ENCODE measurements at places on chromosomes 1 and 21.

GRCh38 chr1:208540724-208541123 lies 296.5 kb upstream of the PLXNA2 start:
- no peak for DNase-seq

GRCh38 chr1:175463853-175464252 lies 271.3 kb upstream of the KIAA0040 start:
- no peak for DNase-seq

DNA sequence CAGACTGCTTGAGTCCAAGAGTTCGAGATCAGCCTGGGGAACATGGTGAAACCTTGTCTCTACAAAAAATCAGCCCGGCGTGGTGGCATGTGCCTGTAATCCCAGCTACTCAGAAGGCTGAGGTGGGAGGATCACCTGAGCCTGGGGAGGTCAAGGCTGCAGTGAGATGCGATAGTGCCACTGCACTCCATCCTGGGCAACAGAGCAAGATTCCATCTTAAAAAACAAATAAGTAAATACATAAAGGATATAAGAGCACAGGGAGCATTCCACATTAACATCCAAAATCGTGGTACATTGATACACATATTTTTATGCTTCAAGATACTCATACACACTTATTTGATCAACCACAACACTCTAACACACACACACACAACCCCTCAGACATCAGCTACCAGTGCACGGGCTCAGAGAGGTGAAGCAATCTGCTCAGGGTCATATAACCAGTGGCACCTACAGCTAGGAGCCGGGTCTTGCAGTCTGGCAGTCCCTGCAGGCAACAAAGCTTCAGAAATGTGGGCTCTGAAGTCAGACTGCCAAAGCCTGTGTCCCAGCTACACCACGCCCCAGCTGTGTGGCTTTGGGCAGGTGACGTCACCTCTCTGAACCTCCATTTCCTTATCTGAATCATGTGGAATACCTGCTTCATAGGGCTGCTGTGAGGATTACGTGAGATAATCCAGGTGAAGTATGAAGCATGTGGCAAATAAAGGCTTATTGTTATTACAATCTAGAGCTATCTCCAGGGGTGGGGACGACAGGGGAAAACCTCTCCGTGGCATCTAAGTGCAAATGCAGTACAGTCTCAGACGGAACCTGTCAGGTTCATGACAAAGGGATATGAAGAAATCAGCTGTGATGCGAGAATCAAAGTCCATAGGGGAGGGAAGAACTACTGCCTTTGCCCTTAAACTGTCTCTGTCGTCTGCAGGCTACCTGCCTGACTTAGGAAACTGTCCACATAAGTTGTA lies 4.8 kb upstream of the CRYBG2 start:
- no peak for DNase-seq

DNA sequence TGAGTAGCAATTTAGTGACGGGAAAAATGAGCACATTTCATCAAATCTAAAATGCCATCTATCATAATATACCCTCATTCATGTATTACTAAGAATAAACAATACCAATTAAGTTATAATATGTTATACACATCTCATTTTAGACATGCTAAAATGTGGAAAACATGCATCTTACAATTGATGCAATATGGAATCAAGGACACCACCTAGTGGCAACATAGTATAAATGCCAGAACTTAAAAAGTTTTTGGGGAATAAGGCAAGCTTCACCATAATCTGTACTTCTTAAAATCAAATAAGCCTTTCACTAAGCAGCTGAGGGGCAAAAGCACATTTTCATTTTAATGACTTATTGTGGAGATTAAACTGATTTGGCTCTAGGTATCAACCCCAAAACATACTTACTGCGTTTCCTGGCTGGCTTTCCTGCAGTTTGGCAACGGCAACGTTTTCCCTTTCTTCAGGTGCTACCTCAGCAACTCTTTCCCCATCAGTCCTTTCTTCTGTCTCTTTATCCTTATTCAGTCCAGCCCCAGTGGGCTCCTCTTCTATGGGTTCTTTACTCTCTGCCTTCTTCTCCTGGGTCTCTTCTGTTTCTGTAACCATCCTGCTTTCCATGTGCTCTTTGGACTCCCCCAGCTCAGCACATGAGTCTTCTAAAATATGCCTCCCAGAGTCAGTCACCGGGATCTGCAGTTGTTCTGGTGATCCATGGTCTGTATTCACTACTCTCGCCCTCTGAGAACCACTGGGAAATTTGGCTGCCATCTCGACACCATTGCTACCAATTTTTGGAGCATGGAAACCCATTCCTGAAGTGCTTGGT lies 11.4 kb downstream of the SDE2 start:
- DNase-seq = peak; percentile 35

DNA sequence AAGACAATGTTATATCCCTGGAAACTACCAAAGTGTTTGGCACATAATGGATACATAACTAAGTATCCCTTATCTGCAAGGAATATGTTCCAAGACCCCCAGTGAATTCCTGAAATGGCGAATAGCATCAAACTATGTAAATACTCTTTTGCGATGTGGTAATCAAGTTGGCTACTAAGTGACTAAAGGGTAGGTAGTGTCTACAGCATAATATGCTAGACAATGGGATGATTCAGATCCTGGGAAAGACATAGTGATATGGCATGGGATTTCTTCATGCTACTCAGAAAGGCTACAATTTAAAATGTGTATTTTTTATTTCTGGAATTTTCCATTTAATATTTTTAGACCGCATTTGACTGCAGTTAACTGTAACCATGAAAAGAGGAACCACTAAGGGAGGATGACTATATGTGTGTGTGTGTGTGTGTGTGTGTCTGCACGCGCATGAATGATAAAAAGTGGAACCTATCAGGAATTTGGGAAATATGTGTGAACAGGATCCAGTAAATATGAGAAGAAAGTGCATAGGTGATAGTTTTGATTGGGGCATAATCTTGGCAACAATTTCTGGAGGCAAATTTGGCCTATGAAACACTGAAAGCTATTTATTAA lies 1899.9 kb downstream of the NCAM2 start:
- DNase-seq = no peak

GRCh38 chr1:229696385-229696784 lies 70.3 kb downstream of the URB2 start:
- no peak for DNase-seq

GRCh38 chr1:68426594-68426993 lies 23.2 kb downstream of the RPE65 start:
- DNase-seq = no peak

- DNase-seq = no peak
Observed at GRCh38 chr1:245804696-245805095, 649.9 kb downstream of the KIF26B start.

DNA sequence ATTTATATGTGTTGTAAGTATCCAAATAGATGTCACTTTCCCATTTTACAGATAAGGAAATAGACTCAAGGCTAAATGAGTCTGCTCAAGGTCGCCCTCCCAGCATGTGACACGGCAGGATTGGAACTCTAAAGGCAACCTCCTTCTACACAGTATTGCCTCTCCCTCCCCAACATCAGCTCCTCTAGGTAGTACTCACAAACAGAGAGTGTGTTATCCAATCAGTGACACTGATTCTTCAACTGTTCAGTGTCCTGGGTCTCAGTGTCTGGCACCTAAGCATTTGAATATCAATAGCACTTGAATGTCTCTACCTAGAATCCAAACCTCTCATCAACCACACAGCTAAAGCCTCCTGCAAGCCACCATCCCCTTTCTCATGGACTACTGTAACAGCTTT lies 87.1 kb downstream of the DAB1 start:
- DNase-seq = no peak

GRCh38 chr1:209316929-209317328 lies 266.6 kb upstream of the CAMK1G start:
- no peak for DNase-seq

All from NCI-H2171 (cell line).